ENCODE measurements at places on chromosomes 6 and 20.

GRCh38 chr6:47438481-47439347, 38.9 kb upstream of the CD2AP start:
- no peak for DNase-seq

GRCh38 chr6:115898246-115898645, 162.4 kb downstream of the FRK start:
- no peak for DNase-seq

GRCh38 chr6:20706939-20707485, 172.8 kb downstream of the CDKAL1 start:
- peak; percentile 97 for DNase-seq

- DNase-seq = no peak
Observed at GRCh38 chr6:28974505-28974904, 30.6 kb downstream of the ZNF311 start.

DNA sequence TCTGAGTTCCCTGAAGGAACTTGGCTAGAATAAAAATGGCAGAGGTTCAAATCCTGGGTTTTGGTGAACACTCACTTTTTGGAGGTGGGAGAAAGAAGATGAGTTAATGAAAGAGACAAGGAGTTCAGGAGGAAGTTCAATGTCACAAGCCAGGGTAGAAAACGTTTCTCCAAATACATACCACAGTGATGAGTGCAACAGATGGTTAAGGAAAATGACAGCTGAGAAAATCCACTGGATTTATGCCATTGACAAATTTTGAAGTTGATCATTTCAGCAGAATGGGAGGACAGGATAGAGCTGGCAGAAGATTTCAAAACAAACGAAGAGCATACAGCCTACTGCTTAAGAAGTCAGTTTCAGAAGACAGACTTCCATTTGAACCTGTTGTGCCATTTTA, 122.7 kb downstream of the GFRAL start:
- DNase-seq = no peak

- peak; percentile 21 for DNase-seq
Observed at GRCh38 chr20:5448449-5449118, 131.8 kb upstream of the PROKR2 start.

GRCh38 chr20:48015141-48015910, 230.0 kb upstream of the SULF2 start:
- no peak for DNase-seq

- no peak for DNase-seq
Observed at GRCh38 chr20:57964011-57964862, 254.4 kb upstream of the PMEPA1 start.

DNA sequence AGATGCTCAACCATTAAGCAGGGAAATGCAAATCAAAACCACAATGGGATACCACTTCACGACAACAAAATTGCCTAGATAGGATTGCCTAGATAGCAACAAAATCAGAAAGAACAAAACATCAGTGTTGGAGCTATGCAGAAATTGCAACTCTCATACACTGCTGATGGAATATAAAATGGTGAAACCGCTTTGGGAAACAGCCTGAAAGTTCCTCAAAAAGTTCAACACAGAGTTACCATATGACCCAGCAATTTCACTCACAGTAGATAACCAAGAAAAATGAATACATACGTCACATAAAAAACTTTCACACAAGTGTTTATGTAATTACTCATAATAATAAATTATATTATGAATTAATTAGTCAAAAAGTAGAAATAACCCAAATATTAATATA, 78.3 kb downstream of the MAFB start:
- DNase-seq = no peak

DNA sequence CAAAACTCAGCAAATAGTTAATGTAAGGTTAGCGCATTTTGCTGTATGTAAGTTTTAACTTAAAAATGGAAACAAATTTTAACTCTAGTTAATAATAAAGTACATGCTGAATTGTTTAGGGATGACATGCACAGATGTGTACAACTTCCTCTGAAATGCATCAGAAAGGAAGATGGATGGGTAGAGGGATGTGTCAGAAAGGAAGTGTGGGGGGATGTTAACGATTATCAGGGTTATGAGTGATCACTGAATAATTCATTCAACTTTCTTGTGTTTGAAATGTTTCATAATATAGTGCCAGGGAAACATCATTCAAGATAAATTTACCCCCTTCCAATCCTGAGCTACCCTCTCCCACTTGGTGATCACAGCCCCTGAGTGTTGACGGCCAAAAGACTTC, 87.6 kb downstream of the FOXA2 start:
- no peak for DNase-seq

GRCh38 chr20:38290829-38291814, 12.8 kb upstream of the BPI start:
- DNase-seq = no peak

DNA sequence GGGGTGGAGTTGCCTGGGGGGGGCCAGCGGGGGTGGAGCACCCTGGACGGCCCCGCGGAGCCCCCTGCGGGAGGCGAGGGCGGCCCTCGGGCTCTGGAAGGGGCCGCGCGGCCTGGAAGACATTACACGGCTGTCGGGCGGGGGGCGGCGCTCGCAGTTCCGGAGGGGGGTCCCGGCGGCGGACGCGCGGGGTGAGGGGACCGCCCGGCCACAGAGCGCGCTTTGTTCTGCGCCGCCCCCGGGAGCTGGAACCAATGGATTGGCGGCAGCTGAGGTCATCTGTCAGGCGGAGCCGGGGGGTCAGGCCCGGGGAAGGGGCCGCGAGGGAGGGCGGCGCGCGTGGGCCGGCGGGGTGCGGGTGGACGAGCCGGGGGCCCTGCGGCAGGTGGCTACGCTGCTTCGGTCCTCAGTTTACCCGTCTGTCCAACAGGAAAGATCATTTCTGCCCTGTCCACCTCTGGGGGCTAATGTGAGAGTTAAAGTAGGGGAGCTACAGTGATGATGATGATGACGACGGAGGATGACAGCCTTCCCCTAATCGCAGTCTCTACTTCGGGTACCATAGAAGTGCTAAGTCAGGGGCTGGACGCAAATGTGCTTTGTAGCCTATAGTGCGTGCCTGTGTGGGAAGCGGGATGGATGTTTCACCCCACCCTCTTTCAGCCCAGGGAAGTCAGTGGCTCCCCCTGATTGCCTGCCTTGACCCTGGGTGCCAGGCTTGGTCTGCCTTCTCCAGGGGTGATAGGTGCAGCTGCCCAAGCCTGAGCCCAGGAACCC, 10.4 kb downstream of the SRXN1 start:
- no peak for DNase-seq

DNA sequence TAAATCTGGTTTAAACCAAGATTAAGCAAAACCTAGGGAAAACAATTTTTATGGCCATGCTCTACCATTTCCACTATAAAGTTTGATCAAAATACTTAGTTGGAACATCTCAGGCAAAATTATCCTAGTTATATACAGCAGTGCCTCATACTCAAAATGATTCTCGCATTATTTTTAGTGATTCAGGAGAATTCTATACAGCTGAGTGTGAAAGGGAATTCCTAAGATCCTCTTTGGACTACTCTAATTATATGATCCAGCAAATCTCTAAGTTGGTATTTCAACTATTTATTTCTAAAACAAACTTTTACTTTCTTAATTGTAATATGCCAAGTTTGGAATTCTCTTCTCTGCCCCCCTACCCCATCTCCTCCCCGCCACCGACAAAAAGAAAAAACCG, 8.6 kb downstream of the DTNBP1 start:
- no peak for DNase-seq

DNA sequence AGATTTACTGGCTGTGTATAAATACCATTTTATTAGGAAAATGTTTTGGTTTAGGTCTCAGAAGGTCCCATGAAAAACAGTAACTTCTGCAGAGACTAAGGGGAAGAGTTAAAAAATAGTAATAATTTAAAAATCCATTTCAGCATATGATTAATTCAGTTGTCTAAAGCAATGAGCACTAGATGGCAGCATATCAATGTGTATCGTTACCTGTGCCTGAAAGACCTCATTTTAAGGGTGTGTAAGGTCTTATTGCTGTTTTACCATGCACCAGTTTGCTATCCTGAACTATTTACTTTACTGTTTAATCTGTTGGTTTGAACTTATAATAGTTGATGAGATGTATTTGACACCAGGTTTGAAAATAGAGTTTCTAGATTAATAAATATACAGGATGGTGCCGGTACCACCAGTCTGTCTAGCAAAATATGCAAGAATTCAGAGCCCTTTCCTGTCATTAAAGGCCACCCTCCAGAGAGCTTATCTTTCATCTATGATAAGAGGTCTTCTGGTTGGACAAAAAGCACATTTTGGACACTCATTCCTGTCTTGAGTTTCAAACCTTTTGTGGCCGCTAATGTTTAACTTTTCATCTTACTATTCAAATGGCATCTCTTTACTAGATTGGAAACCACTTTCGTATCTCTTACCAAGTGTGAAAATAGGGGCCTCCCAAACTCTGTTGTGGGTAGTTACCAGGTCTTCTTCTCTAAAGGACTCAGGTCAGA, 8.9 kb upstream of the AHI1 start:
- peak; percentile 3 for DNase-seq

GRCh38 chr6:128569732-128570679, 49.6 kb upstream of the PTPRK start:
- no peak for DNase-seq

DNA sequence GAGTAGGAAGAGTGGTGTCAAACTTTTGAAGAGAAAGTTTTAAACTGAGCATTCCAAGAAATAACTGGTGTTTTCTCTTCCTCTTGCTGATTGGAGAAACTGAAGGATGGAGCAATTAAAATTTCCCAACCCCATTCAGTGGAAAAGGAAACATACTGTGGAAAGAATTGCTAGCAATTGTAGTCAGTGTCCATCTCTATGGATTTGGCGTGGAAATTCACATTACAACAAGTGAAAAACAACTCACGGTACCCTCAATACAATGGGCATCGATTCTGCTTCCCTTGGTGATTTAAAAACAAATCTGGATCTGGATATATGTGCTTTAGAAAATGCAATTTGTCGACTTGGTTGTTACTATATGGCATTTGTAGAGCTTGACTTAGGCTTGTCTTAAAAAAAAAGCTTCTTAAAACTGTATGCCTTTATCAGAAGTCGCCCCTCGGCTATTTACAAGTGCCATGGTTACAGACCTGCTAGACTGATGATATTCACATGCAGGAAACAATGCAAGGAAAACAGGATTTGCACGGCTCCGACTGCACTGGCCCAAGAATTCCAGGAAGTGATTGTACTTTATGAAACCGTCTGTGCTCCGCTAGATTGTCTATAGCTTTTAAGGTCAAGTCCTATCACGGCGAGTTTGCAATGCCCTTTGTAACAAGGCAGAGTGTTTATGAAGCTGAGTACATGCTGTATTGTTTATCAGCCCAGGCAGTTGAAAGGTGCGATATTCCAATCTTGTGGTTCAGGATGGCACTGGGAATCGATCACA, 131.7 kb upstream of the PHACTR1 start:
- DNase-seq = no peak

- no peak for DNase-seq
Observed at GRCh38 chr20:16541226-16541625, 32.0 kb downstream of the KIF16B start.

DNA sequence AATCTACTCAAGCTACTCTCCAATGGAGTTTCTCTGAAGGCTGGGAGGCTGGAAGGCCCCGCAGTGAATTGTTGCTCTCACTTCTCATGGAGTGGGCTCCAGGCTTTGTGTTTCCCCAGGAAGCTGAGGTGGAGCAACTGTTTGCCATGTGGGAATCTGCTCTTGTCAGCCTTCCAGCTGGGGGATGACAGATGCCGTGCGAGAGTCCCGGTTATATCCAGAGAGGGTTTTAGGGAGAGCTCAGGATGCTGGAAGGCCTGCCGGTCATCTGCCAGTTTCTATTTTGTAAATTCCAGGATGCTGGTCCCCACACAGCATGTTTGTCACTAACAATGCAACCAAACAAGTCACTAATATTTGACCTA, 98.2 kb upstream of the NAA20 start:
- DNase-seq = no peak

GRCh38 chr20:62994869-62995281, 11.9 kb downstream of the BHLHE23 start:
- DNase-seq = no peak

GRCh38 chr6:150900049-150900448, 34.5 kb downstream of the MTHFD1L start:
- DNase-seq = no peak

DNA sequence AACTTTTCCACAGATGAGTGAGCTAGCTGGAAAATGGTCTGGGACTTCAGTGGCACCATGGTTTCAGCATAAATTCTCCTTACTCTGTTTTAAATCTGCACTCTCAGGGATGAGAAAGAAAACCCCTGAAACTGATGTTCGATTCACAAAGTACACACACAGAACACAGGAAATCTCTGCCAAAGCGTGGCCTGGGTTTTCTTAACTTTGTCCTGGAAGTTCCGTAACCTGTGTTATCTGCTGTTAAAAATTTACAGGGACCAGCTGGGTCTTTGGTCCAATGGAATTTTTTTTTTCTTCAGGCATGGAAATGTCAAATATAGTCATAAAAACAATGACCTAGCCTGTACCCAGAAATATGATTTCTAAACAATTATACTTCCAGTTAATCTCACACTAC, 7.3 kb downstream of the SCML4 start:
- no peak for DNase-seq

DNA sequence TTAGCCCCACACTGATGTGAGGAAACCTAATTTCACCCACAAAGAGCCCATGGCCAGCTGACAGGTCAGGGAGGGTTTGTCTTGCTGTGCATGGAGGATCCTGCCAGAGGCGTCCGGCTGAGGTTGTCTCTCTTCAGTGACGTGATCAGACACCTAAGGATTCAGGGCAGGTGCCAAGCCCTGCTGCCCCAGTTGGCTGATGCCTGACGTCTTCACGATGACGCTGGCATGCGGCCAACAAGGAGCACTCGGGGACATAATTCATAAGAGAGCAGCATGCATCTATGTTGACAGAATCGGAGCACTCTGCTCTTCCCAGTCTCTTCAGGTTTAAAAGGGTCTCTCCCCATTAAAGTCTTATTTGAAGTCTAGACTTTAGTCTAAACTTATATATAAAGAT, 47.8 kb downstream of the PSMB1 start:
- no peak for DNase-seq

DNA sequence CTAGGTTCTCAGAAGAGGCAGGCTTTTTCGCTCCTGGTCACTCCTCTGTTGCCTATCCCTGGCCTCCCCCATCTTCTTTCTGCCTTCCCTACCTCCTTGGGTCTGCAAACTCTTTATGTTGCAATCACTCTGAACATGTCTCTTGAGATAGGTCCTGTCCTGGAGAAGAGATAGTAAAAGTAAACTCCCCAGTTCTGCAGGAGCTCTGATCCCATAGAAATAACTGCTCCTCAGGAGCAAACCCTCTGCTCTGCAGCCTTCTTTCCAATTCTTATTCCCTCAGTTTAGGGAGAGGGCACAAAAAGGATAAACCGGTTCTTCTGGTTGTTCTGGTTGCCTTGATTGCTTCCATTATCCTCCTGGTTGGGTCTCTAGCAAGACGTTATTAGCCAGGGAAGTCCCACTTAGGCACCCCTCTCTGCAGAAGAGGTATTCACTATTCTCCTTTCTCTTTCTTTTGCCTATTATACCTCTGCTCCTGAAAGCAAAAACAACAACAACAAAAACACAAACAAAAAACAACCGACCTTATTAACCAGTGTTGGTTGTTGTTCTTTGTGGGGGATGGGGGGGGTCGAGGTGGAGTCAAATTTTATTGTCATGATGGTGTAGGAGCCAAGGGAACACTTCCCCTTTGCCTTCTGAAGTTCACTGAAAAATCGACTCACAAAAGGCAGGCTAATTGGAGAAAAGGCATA, 973 bp downstream of the TRIM38 start:
- no peak for DNase-seq
